ENCODE measurements at places on chromosomes 1 and 21.

- DNase-seq: no peak
Observed at GRCh38 chr1:97668945-97669344, 251.9 kb downstream of the DPYD start.

DNA sequence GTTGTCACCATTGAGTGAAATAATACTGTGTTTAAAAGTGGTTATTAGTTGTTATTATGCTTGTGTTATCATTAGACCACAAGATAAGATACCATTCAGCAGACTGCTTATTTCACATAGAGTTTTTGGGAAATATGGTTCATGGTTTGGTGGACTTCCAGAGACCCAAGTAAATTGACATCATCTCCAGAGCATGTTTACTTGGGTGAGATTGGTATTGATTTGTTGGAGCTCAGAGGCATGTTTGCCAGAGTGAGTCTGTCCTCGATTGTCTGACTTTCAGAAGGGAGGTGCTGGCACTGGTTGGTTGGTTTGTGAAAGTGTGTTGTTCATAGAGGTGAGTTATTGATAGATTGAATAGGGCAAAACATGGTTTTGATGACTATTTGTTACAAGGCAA is 291.4 kb downstream of the TGFB2 start:
- no peak for DNase-seq

DNA sequence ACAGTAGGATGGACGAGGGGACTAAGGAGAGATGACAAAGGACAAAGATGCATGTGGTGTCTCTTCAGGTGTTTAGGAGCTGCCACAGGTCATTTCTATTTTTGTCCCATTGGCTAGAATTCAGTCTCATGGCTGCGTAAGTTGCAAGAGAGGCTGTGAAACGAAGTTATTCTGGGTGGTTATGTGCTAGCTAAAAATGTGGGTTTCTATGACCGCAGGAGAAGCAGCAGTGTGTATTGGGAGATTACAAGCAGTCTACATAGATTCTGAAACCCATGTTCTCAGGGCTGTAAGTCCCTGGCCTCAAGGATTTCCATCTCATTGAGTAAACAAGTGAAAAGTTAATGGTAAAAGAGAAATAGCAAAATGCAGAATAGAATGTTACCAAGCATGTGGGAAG is 110.7 kb downstream of the SPATA46 start:
- no peak for DNase-seq

DNA sequence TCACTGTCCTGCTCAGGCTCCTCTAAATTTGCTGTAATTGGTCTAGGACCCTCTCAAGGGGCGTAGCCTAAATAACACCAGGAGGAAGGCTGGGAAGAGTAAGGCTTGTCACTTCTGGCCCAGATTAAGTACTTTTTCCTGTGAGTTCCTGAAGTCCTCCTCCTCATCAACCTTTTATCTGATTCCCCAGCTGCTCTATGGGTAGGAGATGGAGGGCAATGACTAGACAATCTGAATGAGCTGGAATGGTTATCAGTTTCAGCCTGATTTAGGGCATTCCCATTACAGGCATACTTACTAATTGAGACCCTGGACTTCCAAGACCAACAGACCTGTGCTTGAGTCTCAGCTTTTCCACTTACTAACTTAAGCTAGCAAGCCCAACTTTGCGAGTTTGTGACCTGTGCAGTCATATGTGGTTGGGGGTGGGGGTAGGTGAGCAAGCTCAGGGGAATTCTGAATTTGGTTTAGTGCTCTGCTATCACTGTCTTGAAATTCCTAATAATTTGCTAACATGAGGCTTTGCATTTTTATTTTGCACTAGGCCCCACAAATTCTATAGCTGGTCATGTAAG is 18.0 kb upstream of the FGGY start:
- DNase-seq: no peak

GRCh38 chr21:28272272-28272992 is 720.2 kb downstream of the LTN1 start:
- DNase-seq: no peak

- no peak for DNase-seq
Observed at GRCh38 chr1:95013950-95014574, 58.7 kb downstream of the ALG14 start.

- no peak for DNase-seq
Observed at GRCh38 chr21:38843806-38844503, 38.2 kb downstream of the ETS2 start.
